ENCODE measurements at places on chromosomes 6 and 20.

- no peak for DNase-seq
Observed at GRCh38 chr6:32837651-32838113, 857 bp downstream of the TAP2 start.

- no peak for DNase-seq
Observed at GRCh38 chr6:130381459-130382380, 15.9 kb downstream of the TMEM200A start.

DNA sequence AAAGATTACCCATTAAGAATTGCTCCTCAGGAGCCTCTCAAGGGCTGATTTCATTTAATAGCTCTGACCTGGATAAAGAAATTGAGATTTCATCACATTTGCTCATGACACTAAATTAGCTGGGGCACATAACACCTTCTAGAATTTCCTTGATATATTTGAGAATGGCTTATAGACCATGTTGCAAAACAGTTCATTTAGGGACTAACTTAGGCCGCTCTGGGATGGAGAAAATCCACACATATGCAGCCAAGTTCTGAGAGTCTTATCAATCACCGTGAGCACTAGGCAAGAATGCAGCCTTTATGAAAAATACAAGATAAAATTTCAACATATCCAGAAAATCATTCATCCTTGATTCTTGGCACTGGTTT lies 91.0 kb upstream of the MCHR2 start:
- DNase-seq: no peak

DNA sequence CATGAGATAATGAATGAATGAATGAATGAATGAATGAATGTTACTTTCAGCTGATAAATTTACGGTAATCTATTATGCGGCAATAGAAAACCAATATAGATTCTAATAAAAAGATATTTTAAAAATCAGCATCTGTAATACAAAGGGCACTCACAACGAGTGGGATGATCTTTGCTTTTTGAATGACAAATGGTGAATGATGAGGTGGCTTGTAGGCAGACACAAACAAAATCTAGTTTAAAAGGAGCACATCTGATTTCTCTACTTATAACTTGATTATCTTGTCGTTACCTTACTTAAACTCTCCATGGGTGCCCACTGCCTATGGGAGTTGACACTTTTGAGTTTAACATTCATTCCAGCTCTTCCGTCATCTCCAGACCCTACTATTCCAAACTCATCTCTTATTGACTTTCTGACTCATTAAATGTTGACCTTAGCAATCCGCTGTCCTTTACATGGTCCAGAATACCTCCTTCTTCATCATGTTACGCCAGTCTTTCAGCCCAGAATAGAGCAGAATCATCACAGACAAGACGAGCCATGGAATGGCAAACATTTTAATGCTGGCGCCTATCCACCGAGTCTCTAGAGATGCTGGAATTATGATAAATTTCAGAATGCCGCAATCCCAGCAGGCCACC lies 41.3 kb downstream of the NHLRC1 start:
- DNase-seq: no peak

- DNase-seq: no peak
Observed at GRCh38 chr20:31653561-31653960, 15.8 kb downstream of the COX4I2 start.

DNA sequence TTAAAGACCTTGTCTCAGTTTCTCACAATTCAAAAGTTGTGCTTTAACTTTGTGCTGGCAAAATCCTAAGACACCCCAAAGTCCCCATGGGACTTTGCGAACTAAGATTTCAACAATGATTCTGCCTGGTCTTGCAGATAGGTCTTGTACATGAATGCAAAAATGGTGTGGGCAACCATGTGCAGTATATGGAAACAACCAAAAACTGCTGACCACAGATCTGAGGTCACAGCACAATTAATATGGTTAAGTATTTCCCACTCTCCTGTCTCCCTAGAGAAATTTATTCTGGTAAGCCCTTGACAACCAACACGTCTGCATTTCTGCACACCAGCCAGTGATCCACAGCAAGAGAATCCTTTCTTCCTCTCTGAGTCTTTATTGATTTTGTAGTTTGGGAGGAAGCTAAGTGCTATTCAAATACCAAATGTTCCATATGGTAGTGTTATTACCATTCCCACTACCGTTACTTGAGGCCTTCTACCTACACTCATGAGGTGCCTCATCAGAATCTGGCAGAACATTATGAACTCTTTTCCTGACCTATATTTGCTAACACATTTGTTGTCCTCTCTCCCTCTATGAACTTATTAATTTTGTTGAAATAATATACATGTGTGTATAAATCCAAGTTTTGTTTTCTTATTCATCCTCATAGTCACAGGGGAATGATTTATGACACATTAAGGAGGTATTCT lies 178.7 kb downstream of the ATXN1 start:
- no peak for DNase-seq

DNA sequence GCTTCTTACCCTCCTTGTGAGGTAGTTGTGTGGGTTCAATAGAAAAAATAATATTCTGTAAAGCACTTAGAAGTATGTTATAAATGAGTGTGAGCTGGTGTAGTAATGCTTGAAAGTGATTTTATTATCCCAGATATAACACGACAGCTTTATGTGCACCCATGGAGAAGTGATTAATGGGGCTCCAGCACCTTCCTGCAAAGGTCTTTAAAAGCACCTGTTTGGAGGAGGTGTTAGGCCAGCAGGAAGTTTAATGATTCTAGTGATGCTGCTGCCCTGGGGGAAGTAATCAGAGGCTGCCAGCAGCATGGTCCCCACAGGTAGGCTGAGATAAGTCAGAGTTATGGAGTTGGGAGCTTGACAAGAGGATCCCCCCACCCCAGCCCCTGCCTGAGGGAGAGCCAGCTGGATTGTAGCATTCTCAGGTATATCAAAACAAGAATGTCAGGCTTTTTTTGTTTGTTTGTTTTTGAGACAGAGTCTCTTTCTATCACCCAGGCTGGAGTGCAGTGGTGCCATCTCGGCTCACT lies 166.3 kb downstream of the PHACTR1 start:
- DNase-seq: no peak

GRCh38 chr20:63969838-63970713 lies at the start of gene ZNF512B:
ZNF512B (minus strand) TSS chr20:63969930; CDS start chr20:63967950, 1,980 bp downstream.
- no peak for DNase-seq

DNA sequence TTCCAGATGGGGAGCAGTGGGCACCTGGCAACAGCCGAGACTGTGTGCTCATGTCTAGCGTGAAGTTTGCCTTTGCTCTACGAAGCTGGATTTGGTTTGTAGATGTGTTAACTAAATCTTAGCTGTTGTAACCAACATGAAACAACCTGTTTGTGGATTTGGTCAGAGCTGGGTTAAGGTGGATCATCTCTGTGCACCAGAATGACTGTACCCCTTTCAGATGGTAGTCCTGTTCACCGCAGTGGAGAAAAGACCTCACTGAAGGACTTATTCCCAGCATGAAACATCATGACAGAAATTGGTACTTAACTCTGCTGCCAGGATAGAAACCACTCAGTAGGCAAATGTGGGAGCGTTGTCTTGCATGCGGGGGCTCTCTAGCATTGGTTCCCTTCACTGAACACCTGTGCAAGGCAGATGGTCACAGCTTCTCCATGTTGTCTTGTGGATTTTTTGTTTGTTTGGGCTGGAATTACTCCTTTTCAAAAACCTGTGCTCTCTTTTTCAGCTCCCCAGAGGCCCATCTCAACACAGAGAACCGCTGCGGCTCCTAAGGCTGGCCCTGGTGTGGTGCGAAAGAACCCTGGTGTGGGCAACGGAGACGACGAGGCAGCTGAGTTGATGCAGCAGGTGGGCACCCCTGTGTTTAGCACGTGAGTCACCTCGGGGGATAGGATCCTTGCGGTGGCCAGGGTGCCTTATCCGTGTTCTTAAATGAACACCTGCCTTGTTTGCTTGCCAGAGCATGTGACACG lies 19.3 kb upstream of the EFCAB8 start:
- no peak for DNase-seq

DNA sequence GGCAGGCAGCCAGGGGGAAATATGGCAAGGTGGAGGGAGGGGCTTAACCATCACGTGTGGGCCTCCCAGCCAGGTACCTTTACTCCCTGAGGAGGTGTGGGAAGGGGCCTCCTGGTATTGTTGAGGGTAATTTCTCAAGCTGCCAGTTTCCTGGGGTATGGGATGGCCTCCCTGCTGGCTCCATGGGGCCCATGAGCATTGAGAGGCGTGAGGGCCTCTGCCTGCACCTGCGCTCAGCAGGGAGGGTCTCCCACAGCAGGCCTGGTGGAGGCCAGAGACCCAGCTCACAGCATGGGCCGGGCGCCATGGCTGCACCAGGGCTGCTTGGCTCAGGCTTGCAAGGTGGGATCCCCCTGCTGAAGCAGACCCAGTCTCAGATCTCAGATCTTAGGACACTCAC lies 113.0 kb downstream of the GRM4 start:
- DNase-seq: no peak

DNA sequence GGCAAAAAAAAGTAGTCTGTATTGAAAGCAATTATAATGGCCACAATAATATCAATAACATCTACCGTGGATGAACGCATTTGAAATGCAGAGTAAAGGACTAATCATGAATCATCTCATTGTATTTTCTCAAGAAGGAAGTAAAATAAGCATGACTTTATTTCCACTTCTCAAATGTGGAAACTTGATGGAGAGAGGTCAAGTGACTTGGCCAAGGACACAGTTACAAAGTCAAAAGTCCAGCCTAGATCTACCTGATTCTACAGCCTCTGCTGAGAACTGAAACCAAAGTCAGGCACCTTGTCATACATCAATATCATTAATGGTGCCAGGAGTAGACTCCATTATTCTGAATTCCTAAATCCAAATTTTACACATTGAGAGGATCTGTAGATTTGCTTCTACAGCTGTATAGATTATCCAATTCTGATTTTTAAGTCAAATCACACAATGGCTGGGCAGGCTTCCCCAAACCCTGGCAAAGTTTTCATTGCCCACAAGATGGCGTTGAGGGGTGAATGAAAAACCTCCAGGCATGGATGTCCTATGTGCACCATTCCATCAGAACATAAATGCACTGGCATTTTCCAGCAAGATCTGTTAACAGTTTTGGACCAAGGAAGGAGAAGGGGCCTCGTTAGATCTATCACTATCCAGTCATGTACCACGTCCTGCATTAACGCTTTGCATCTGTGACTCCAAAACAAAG lies 423.1 kb downstream of the MAFB start:
- DNase-seq: no peak

- DNase-seq: no peak
Observed at GRCh38 chr20:1964061-1964460, 29.8 kb downstream of the PDYN start.

DNA sequence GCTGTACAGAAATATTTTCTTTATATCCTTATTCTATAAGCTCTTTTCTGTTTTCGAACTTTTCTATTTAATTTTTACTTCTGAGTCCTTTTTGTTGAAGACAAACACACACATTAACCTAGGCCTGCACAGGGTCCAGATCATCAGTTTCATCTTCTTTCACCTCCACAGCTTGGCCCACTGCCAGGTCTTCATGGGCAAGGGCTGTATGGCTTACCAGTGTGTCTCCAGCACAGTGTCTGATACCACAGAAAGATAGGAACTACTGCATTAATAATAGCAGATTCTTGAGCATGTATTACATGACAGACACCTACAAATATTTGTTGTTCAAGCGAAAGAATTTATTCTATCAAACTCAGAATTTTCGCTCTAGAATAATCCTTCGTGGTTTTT lies 24.4 kb downstream of the QKI start:
- no peak for DNase-seq

DNA sequence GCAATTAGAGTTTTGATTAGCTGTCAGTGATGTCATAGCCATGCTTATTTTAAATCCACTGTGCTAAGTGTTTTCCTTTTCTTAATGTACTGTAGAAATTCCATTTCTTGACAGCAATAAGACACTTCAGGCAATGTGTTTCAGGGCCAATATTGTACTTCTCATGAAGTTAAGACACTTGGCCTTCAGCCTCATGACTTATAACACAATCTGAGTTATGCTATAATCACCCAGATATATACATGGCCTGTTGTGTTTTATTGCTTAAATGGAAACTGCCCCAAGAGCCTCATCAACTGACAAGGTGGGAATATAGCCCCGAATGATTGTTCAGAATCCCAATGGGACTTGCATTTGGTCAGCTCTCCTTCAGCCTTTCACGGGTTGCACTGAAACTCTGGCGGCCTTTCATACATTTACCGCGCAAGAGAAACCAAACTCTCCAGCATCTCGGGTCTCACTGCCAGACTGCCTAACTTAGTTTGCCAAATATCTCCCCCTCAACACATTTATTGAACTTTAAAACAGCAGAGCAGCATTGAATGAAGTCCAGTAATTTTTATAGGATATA lies 44.2 kb upstream of the TBX18 start:
- no peak for DNase-seq

DNA sequence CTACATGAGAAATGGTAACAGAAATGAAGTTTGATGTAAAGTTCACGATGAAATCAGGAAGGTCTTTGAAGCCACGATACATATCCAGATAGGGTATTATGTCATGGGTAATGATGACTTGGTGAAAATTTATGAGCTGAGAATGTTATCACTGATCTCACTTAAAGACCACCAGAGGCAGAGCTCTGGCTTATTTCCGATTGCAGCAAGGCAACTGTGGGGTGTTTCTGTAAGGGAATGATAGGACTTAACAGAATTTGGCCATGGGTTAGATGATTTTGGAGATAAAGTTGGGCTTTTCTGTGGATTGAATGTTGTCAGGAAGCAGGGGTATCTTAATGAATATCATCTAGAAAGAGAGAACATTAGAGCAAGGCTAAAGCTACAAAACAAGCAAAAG lies 508.4 kb downstream of the HDGFL1 start:
- DNase-seq: no peak

DNA sequence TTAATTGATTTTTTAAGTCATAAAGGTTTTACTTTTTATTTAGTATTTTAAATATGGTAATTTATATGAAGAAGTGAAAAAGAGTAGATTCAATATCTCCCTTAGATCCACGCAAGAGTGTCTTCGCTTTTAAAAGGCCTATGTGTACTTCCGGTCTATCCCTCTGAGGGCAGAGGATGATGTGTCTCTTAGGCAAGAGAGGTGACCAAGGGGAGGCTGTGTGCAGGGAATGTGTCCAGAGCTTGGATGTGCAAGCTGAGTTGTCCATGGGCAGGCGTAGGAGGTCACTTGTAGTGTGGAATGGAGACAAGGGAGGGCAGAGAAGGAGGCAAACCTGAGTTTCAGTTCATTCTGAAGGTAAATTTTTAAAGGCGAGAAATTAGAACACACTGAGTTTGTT lies 113.9 kb downstream of the CRYBG1 start:
- no peak for DNase-seq

DNA sequence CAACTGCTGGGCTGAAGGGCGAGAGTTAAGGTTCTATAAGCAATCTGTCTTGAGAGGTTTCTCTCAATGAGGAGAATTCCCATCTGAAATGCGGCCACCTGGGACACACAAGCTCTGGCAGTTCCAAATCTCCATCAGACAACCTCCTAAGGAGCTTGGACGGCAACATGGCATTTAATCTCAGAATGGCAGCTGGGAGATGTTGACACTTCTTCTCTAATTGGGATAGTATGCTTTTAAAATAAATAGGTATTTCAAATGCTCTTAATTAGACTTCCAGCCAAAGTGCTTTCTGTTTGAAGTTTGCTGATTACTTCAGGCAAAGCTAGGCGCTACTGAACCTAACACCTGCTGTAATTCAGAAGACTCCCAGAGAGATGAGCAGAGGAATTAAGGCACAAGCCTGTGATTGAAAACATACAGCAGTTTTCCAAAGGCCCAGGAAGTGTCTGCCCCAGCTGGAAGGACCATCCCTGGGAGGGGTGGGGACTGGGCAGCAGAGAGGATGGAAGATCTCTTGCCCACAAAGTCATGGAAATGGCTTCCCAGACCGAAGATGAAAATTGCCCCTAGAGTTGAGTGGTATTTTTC lies 59.1 kb upstream of the KCNK16 start:
- DNase-seq: no peak

Data from AG04450 (cell line).